ENCODE measurements at places on chromosomes 4 and X.

DNA sequence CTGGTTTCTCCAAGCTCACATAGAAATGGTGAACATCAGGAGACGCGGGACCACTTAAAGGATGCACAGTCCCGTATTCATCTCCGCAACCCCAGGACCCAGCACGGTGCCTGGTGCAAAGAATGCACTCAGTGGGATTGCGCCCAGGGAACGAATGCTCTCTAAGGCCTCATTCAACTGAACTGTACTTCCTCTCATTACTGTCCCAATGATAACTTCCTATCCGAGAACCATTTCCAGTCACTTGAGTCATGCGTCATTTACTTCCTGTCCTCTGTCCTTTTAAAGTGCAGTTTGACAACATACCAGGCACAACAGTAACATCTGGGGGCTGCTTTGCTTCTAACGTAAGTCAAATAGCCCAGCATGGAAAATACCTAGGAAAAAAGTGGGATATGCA, 75.7 kb downstream of the RBM47 start:
- no peak for DNase-seq

DNA sequence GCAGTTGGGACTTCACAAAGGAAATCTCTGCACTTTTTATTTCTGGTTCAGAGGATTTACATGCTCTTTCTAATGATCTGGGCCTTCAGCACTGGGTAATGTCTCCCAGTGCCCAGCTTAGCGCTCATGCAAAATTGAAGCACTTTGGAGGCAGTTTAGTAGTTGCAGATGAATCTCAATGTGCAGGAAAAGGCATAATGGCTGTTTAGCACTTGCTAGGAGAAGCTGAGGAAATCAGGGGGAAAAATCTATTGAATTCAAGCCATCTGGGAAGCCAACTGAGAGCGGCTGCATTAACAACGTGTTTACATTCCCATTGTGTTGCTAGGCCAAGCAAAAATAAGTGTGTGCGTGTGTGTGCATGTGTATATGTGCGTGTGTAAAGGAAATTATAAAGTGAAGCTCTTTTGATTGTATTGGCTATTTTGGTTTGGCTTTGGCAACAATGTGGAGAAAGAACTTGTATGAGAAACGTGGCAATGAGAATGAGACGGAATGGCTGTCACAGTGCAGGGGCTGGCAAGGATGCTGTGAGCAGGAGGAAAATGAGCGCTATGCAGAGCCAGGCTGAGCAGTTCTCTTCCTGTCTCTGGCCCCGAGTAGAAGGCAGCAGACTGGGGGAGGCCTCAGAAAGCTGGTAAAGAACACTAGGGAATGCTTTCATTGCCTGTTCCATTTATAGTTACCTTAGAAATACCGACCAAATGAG, 231.5 kb downstream of the UNC5C start:
- DNase-seq = no peak

DNA sequence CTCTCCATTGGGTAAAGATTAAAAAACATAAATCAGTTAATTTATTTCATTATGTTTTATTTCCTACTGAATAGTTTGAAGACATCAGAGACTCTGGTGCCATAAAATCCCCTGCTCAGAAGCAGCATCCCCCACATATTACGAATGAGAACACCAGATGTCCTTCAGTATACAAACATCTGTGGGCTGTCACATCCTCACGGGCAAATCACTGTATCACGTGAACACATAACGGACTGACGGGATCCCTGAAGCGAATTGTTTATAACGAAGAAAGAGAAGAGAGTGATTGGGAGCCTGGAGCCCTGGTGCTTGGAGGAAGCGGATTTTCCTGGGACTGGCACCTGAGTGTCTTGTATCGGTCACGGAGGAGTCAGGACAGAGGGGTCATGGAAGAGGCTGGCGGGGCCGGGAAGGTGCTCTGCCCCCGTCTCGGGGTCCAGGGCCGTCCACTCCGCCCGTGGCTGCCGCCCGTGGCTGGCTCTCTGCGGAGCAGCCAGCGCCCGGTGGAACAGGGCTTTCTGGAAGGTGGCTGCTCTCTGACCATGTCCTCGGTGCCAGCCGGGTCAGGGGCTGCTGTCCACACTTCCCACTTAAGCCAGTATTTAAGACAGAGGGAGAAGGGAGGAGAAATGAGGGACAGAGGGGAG, 452.7 kb upstream of the FAT1 start:
- no peak for DNase-seq

DNA sequence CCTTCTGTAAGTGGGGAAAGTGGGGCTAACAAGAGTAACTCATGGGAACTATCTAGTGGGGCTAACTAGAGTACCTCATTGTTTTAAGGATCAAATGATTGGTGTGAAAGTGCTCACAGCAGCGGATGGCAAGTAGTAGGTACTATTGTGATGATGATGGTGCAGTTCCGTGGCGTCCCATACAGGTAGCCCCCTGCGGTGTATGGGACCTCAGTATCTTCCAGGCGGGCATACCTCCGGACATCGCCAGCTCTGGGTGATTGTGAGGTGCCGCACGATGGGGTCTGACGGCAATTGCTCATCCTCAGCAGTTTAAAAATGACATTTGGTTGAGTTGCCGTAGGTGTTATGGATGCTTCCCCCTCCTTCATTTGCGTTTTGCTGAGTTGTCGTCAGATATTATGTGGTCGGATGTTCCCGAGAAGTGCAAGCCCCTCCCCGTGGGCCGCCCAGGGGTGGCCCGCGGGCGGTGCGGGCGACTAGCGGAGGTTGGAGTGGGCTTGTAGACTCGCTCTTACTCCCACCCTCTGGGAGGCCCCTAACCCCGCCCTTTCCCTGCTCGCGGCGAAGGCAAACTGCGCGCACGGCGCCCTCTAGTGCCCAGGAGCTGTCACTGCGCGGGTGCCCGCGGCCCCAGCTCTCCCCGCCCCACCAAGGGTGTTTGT, 18.3 kb upstream of the GPR101 start:
- DNase-seq = peak; percentile 86

DNA sequence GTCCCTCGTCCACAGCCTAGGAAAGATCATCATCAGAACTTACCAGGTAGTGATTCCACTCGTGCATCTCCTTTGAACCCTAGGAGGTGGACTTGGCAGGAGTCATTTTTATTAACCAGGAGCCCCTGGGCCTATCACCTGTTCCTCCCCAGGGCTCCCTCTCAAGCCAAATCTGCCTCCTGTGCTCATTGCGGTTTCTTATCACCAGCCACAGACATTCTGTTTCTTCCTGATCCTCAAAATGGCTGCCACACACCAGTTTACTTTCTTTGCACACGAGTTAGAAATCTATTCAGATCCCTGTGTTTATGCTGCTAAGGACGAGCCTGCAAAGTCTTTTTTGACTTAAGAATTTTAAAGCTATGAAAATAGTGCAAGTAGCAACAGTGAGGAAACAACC, 354.5 kb upstream of the BOD1L1 start:
- DNase-seq = no peak

DNA sequence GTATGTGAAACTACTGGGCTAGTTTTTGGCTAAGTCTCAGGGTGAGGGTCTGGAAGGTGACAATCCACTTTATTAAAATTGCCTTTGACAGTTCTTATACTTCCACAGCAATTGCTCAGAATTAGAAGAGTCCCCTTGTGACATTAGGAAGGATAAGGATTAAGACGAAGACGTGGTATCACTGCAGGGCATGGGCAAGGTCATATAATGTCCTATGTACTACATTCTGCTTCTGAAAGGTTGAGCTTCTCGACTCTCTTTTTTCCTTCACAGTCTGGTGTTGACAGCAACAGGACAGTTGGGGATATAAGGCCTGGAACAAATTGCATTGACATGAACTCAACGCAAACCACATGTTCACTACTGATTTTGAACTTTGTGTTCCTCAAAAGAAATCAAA, 40.9 kb upstream of the PRDM5 start:
- DNase-seq = no peak

DNA sequence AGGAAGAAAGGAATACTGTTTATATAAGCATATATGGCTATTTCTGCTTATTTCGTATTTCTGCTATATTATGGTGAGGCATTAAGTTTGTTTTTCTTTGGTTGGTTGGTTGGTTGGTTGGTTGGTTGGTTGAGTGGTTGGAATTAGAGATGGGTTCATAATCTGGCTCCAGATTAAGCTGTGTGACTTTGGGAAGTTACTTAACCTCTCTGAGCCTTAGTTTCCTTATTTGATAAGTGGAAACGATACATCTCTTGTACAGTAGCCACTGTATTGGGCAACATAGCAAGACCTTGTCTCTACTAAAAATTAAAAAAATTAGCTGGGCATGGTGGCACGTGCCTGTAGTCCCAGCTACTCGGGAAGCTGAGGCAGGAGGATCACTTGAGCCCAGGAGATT, 46.1 kb upstream of the CEP135 start:
- no peak for DNase-seq

DNA sequence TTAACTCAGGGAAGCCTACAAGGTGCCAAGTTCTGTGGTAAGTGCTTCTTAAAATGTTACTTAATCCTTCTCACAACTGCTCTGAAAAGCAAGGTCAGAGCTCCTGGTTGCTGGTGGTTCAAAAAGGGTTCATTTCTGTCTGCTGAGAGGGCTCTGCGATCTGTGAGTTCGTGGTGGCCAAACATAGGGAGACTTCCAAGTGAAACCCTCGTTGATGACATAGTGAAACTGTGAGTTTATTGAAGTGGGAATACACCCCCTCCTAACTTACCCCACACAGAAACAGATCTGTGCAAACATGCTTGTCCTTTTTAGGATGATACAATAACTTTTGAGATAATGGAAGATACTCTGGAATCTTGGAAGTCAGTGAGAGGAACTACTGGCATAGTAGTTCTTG, 164.8 kb upstream of the PGRMC2 start:
- no peak for DNase-seq

DNA sequence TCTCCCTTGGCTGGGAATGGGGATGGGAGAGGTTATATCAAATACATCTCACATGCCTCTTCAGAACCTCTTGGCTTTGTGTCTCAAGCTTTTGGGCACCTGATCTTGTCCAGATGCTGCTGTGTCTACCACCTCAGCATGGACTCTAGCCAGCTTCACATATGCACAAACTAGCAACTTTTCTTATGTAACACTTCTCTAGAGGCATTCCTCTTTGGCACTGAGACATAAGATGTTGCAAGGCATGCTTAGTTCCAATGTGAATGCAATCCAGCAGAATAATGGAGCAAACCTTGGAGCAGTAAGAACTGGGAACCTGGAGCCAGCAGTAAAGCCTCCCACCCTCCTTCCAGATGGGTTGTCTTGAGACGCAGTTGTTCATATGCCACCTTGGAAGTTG, 113.4 kb upstream of the TMEM47 start:
- no peak for DNase-seq

DNA sequence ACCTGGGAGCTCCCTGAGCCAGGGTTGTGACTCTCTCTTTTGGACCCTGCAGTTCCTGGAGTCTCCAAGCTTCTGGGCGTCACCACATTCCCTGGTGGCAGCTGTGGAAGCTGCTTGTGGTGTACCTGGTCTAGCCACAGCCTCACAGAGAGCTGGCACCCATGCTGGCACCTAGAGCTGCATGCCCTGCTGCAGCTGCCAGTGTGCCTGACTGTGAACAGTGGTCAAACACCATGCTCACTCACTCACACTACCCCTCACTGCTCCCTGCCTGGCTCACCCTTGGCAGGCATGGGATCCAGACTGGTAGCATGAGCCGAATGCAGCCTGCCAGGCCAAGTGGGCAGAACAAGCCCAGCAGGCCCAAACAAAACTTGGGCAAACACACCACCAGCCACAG, 66.6 kb downstream of the NAA11 start:
- DNase-seq = no peak

DNA sequence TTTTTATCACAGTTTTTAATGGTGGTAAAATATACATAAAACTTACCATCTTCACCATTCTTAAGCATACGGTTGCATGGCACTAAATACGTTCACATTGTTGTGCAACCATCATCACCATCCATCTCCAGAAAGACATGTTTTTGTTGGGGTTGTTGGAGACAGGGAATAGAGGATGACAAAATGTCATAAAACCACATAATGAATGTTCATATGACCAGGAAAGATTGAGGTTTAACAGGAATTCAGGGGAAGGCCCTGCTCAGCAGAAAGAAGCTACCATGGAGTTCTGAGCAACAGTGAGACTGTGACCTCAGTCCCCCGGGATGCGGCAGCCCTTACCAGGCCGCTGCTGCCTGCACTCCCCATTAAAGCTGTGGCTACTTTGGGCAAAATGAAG, 63.9 kb upstream of the TRIM2 start:
- DNase-seq = no peak

DNA sequence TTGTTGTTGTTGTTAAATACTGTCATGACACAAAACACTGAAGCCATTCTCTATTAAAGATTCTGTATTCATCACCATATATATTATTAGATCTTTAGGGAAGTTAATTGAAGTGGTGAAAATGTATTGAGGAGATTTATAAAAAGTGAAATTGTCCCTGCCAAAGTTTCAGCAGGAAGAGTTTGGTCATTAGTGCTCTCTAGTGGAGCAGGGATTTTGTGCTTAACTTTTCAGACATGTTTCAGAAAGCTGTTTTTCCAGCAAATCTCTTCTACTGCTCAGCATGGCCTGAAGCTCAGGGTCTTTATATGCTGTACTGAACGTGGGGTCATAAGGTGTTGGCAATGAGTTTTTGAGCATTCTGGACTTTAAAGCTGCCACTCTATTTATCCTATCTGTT, 36.7 kb upstream of the CXXC4 start:
- no peak for DNase-seq

GRCh38 chr4:6815029-6815836, 32.7 kb downstream of the KIAA0232 start:
- no peak for DNase-seq
